PC-9 (cell line): ENCODE measurements at places on chromosomes 6 and 20. TPM values are rescaled to one million over a fixed set of nuclear protein-coding genes. Genes with fewer than 3 reads are reported as not detected.

Gene CD24
- 93.4 and 145 TPM in 2 replicates for total RNA-seq

Gene PGC
- not detected in 2 replicates for total RNA-seq

- no peak for DNase-seq
- peaks cover 32% of the 10 kb centered on the region for H3K4me1 ChIP-seq
Observed at GRCh38 chr20:49913399-49914047, 1.8 kb downstream of the SPATA2 start.

DNA sequence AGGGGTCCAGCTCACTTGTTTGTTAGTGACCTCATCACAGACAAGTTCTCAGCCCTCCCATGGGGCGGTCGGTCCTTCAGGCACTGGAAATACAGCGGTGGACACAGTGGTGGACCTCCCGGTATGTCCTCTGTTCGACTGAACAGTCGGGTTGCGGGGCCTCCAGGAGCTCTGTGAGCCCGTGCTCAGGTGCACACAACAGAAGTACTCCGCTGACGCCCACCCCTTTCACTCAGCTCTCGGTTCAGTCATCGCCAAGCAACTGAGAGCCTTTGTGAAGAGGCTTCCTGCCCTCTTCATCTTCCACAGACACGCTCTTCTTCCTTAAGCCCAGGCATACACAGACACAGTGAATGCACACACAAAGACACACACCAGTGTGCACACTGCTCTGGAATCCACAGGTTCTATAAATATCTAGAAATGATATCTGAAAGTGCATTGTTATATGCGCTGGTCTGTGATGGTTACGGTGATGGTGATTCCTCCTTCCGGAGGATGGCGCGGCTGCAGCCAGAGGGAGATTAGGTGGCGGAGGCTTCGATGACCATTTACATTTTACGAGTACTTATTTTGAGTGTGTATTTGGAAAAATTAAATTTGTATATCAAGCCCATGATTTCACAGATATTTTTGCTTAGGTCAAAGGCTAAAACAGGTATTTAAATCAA, 46.8 kb upstream of the BHLHE23 start:
- H3K36me3 ChIP-seq = no peaks in the 10 kb centered on the region
- peaks cover 95% of the 10 kb centered on the region for H3K27me3 ChIP-seq
- H3K4me1 ChIP-seq = no peaks in the 10 kb centered on the region

DNA sequence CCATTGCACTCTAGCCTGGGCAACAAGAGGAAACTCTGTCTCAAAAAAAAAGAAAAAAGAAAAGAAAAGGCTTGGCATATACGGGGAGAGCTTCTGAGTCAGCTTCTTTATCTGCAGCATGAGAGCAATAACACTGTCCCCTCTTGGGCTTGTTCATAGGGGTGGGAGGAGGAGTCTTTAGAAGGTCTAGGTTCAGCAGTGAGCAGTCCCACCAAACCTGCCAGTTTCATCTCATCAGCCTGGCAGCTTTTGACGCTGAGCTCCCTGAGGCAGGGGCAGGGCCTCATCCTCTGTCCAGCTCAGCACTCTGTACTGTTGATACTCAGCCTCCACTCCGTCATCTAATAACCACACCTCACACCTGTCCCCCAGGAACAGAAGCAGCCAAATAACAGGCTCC, 5.6 kb upstream of the C6orf132 start:
- no peaks in the 10 kb centered on the region for H3K36me3 ChIP-seq
- H3K27ac ChIP-seq = no peak overlapping the region
- H3K4me3 ChIP-seq = no peak overlapping the region
- no peaks in the 10 kb centered on the region for H3K27me3 ChIP-seq
- peaks cover 13% of the 10 kb centered on the region for H3K4me1 ChIP-seq

Gene CFAP61
- 1.7 and 2.6 TPM in 2 replicates for total RNA-seq

DNA sequence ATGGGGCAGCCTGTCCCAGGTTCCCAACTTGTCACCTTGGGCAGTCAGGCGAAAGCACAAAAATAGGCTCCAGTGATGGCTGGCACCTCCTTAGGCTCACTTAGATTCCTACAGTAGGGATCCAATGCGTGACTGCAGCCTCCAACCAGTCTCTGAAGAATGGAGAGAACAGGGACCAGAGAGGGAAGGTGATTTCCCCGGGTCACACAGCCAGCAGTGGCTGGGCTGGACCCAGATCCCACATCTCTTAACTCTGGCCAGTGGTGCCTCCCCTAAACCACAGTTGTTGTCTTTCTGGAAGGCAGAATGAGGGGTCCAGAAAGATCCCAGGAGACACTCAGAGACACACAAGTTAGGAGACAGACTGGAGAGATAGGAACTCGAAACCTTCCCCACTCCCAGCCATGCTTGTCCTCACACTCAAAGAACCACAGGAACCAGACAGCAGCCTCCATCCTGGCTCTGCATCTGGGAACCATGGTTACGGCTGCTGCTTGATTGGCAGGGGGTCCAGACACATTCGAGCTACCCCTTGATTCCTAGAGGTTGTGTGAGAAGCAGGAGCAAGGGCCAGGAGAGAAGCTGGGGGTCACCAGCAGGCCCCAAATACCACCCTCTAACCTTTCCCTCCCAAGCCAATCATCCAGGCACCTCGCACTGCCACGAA, 33.1 kb upstream of the SIRPA start:
- H3K27me3 ChIP-seq = no peaks in the 10 kb centered on the region
- no peaks in the 10 kb centered on the region for H3K36me3 ChIP-seq
- DNase-seq = no peak
- no peak overlapping the region for H3K27ac ChIP-seq
- H3K4me1 ChIP-seq = peaks cover 3% of the 10 kb centered on the region; the same call in 1 of the 2 replicates

DNA sequence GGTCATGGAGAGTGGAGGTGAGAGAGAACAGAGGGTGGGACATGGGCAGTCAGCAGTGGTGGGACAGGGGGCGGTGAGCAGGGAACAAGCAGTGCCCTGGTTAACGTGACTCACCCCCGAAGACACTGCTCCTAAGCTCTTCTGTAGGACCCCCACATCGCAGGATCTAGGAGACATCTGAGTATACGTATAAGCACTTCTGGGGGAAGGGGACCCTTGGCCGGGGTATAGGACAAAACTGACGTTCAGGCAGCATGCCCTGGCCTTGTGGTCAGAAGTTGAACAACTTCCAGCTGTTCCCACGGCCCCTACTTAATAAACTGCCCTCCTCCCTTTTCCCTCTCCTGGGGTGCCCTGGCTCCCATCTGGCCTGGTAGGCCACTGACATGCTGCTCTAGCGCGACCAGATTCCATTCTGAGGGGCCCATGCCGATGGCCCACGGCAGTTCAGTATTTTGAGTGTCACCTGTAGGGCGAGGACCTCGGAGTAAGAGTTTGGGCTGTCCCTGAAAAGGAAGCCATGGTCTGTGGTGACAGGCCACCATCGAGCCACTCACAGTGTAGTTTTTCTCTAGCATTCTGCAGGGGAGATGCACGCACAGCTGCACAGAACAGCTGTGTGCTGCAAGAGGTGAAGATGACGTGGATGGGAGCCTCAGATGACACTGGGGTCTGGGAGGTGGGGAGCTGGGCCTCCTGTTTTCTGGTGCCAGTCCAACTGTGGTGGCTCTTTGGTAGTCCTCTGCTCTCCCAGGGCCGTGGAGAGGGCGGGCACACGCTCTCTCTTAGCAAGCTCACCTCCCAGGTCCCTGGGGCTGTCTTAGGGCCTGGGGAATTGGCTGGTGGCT, 38.4 kb downstream of the PPP1R3G start:
- H3K36me3 ChIP-seq = no peaks in the 10 kb centered on the region
- peaks cover 18% of the 10 kb centered on the region for H3K4me1 ChIP-seq
- H3K27me3 ChIP-seq = no peaks in the 10 kb centered on the region

DNA sequence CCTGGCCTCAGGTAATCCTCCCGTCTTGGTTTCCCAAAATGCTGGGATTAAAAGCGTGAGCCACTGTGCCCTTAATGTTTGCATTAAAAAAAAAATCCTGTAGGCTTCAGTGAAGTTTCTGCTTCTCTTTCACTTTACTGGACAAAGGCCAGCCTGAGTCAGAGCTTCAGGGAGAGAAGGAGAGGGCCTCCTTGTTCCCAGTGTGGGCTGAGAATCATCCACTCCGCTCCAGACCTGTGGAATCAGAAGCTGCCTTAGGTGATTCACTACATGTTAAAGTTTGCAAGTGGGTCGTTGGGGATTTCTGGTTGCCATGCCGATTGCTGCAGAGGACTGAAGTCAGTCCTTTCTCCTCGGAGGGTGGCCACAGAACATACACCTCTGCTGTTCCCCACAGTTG, 113.3 kb upstream of the EEF1E1 start:
- no peaks in the 10 kb centered on the region for H3K36me3 ChIP-seq
- no peaks in the 10 kb centered on the region for H3K4me1 ChIP-seq
- H3K27me3 ChIP-seq = no peaks in the 10 kb centered on the region
- no peak overlapping the region for H3K27ac ChIP-seq
- no peak for DNase-seq
- no peak overlapping the region for H3K4me3 ChIP-seq

- no peaks in the 10 kb centered on the region for H3K27me3 ChIP-seq
- no peak overlapping the region for H3K4me3 ChIP-seq
- no peak for DNase-seq
- no peaks in the 10 kb centered on the region for H3K4me1 ChIP-seq
Observed at GRCh38 chr6:135739288-135739687, 112.2 kb upstream of the PDE7B start.

GRCh38 chr6:17392978-17393891, at the start of gene CAP2:
CAP2 (plus strand) TSS chr6:17393595; CDS start chr6:17421556, 27,961 bp downstream.
- H3K27me3 ChIP-seq = no peaks in the 10 kb centered on the region
- peaks cover 37% of the 10 kb centered on the region for H3K4me1 ChIP-seq
- no peaks in the 10 kb centered on the region for H3K36me3 ChIP-seq
- peak within 1 kb of the TSS; percentile 50 for H3K27ac ChIP-seq
- peak within 1 kb of the TSS; percentile 74 for H3K4me3 ChIP-seq

DNA sequence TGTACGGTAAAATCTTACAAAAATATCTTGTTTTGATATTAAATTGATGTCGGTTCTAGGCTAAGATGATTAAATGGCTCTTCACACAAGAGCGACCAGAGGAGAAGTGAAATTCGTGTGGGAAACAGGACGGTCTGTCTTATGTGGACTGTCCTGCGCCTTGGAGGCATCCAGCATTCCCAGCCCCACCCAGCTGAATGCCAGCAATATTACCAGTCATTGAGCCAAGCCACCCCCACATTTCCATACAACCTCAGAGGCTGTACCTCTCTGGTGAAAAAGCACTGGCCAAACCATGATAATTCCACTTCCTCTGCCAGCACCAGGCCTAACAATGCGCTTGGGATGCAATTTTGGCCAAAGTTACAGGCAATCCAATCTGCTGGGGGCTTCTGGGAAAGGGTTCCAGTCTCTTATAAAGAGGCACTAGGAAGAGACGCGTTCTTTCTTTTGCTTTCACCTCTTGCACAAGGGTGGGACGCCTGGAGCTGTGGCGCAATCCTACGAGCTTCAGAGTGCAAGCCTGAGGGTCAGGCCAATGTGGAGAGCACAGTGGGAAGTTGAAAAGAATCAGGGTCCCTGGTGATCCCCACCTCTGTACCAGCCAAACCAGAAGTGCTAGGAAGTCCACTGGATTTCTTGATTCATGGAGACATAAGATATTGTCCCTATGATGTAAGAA, 213.1 kb downstream of the PREX1 start:
- H3K4me3 ChIP-seq = no peak overlapping the region
- peak; percentile 64 for DNase-seq
- H3K27me3 ChIP-seq = no peaks in the 10 kb centered on the region

Gene HRH3
- not detected in 2 replicates for total RNA-seq

GRCh38 chr6:65531533-65531932, 175.5 kb downstream of the EYS start:
- H3K4me3 ChIP-seq = no peak overlapping the region
- H3K27me3 ChIP-seq = no peaks in the 10 kb centered on the region
- H3K4me1 ChIP-seq = no peaks in the 10 kb centered on the region
- no peak for DNase-seq
- H3K27ac ChIP-seq = no peak overlapping the region
- H3K36me3 ChIP-seq = no peaks in the 10 kb centered on the region

GRCh38 chr20:37347347-37347823, 1.4 kb downstream of the SRC start:
- DNase-seq = no peak
- peaks cover 26% of the 10 kb centered on the region for H3K4me1 ChIP-seq
- H3K4me3 ChIP-seq = no peak overlapping the region
- no peak overlapping the region for H3K27ac ChIP-seq
- no peaks in the 10 kb centered on the region for H3K27me3 ChIP-seq
- no peaks in the 10 kb centered on the region for H3K36me3 ChIP-seq

Gene RIN2
- total RNA-seq = 39.0 and 46.2 TPM in 2 replicates

Gene ANKEF1
- total RNA-seq = 9.5 and 11.1 TPM in 2 replicates

Gene NKX2-2
- not detected in 2 replicates for total RNA-seq

DNA sequence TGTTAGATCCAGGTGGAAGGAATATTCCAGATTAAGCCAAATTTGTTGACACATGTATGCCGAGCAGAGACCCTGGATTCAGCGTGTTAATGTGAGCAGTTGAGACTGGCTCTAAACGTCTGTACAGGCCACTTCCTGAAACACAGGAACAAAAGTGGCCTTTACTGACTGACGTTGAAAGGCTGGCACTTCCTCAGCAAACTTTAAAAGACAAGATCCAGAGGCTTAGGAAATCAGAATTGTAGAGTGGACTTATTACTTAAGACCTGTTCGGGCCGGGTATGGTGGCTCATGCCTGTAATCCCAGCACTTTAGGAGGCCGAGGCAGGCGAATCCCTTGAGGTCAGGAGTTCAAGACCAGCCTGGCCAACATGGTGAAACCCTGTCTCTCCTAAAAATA, 125.7 kb upstream of the ARID1B start:
- H3K27ac ChIP-seq = no peak overlapping the region
- no peaks in the 10 kb centered on the region for H3K4me1 ChIP-seq
- no peak overlapping the region for H3K4me3 ChIP-seq
- no peaks in the 10 kb centered on the region for H3K27me3 ChIP-seq
- H3K36me3 ChIP-seq = no peaks in the 10 kb centered on the region
- DNase-seq = no peak

Gene NCOA6
- 26.7 and 35.1 TPM in 2 replicates for total RNA-seq

DNA sequence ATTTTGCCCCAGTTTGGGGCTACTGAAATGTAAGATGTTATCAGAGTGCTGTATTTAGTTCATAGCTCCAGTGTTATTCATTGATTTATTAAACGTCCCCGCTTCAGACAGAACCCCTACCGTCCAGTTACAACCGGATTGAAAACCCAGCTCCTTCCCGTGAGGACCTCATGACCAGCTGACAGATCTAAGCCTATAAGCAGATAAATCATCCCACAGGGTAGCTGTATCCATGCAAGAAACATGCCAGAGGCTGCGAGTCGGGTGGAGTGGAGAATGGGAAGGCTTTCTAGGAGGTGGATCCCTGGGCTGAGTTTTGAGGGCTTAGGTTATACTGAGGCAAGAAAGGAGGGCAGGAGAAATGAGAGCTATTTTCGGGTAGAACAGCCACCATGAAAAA, 260.0 kb downstream of the ARID1B start:
- no peak for DNase-seq
- no peaks in the 10 kb centered on the region for H3K27me3 ChIP-seq
- H3K4me3 ChIP-seq = no peak overlapping the region

DNA sequence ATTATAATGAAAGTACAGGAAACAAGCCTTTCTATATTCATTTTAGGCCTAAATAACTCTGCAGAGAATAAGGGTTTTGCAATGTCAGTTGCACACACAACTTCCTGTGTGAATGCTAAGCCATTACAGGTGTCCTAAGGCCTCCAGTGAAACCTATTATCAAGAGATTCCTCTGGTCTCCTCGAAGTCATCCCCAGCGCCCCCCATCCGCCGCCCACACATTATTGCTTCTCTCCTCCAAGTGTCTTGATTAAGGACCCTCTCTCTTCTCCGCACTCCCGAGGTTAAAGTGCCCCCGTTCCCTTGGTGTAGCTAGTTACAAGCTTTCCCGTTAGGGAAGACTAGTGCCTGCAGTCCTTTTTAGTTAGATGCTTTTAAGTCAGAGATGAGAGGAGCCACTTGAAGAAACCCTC, 1.3 kb downstream of the HIVEP2 start:
- no peaks in the 10 kb centered on the region for H3K36me3 ChIP-seq
- H3K4me3 ChIP-seq = peak overlapping the region; percentile 89
- DNase-seq = no peak
- peak overlapping the region; percentile 76 for H3K27ac ChIP-seq
- no peaks in the 10 kb centered on the region for H3K27me3 ChIP-seq
